ENCODE measurements at places on chromosomes 6 and 20.

DNA sequence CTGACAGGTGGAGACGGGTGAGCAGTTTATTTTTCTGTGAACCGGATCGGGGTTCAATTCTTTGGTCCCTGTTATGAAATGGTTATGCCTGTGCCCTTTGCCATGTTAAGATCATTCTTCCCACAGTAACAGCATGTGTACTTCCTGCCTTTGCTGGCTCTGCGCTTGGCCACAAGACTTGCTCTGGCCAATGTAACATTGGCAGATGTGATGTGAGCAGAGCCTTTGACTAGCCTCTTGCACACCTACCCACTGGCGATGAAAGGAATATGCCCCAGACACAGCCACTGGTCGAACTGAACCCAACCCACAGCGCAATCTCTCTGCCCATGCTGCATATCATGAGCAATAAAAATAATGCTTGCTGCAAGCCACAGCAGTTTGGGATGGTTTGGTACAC is 31.9 kb downstream of the JAG1 start:
- no peak for DNase-seq

- DNase-seq, result no peak
Observed at GRCh38 chr20:32879538-32879937, 20.8 kb downstream of the EFCAB8 start.

GRCh38 chr20:62515280-62515679 is 39.5 kb upstream of the GATA5 start:
- DNase-seq, result no peak

- no peak for DNase-seq
Observed at GRCh38 chr6:146949425-146949824, 254.8 kb upstream of the STXBP5 start.

DNA sequence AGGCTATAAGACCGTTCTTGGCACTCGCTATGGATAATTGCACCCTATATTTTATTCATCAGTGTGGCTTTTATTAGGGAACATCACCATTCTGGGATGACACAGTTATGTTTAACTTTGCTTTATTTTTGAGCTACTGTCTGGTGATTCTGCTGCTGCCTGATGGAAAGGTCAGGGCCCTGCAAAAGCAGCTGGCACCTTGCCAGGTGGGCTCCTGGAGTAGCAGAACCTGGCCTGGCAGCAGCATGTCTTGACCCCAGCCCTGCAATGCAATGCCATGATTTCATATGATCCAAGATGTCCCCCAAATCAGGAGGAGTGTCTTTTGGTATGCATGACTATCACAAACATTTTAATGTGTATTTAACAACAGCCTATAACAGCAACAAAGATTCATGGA is 228.4 kb upstream of the RSPO3 start:
- DNase-seq, result no peak

DNA sequence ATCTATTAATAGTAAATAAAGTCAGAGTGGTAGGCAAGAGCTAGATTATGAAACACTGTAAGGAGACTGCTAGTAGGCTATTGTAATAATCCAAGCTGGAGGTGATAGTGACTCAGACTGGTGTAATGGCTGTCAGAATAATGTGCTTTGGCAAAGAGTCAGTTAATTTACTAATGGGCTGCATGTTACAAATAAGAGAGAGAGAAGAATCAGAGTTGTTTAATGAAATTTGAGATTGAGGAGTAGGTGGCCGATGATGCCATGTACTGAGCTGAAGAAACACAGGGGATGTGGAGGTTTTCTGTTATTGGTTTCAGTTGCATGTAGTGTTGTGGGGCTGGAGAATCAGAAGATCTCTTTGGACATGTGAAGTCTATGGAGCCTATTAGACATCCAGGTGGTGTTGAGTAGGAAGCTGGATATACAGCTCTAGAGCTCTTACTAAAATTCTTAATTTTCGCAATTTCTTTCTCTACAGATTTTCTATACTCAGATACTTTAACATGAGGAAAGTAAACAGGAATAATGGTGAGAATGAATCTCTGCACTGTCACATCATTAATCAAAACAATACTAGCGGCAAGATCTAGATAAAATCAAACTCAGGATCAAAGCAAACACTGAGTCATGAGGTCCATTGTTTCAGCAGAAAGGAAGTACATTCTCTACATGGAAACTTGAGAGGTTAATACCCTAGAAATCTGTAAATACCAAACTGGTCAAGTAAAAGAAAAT is 167.7 kb downstream of the SIM1 start:
- DNase-seq, result peak; percentile 42

GRCh38 chr20:5688431-5688972 is 61.7 kb upstream of the SHLD1 start:
- DNase-seq, result no peak

Data from activated CD4-positive, alpha-beta T cell treated with anti-CD3 and anti-CD28 coated beads, Interleukin-10, Interleukin-2, amounts not matched to agents 100 ng/mL and 50 ng/mL, durations not matched to agents 16 hours and 8 hours (primary cell).